ENCODE measurements at places on chromosomes 4 and X. TPM values are rescaled to one million over a fixed set of nuclear protein-coding genes. Genes with fewer than 3 reads are reported as not detected.

- no peak for DNase-seq
These were observed 548.3 kb upstream of the SLIT2 start for GRCh38 chr4:19703391-19703790.

Gene IL13RA1
- total RNA-seq, result 38.4 TPM

Gene MRFAP1
- 242 TPM for total RNA-seq

Gene MTTP
- total RNA-seq, result 2.7 TPM

Gene PCYT1B
- 0.34 TPM for total RNA-seq

GRCh38 chrX:52544147-52544840 is 27.4 kb upstream of the XAGE1B start:
- no peak for DNase-seq

Gene NPY1R
- total RNA-seq, result 1.1 TPM

Gene DGAT2L6
- not detected for total RNA-seq

Data from heart right ventricle (tissue), 16 donors.